Activated naive CD8-positive, alpha-beta T cell treated with anti-CD3 and anti-CD28 coated beads for 36 hours (primary cell): ENCODE measurements at places on chromosomes 1 and 21. TPM values are rescaled to one million over a fixed set of nuclear protein-coding genes. Genes with fewer than 3 reads are reported as not detected.

Gene HES3
- total RNA-seq: not detected

- no peak for DNase-seq
These were observed 14.8 kb downstream of the PI4KB start for GRCh38 chr1:151312411-151312810.

Gene FCRL6
- not detected for total RNA-seq

DNA sequence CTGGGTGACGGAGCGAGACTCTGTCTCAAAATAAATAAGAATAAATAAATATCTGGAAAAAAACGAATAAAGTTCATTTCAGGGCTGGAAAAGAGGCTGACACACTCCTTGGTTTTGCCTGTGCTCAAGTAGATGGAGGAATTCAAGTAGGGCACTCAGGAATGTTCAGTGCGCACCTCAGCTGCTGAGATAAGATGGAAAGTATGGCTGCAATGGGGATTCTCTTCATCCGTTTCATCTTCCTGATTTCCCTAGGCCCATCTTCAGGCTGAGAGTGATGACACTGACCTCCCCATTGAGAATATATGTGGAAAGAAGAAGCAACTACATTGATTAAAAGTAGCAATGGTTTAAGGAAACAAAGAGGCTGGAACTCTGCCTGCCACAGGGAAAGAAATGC is 130.5 kb upstream of the ZNF644 start:
- no peak for DNase-seq

DNA sequence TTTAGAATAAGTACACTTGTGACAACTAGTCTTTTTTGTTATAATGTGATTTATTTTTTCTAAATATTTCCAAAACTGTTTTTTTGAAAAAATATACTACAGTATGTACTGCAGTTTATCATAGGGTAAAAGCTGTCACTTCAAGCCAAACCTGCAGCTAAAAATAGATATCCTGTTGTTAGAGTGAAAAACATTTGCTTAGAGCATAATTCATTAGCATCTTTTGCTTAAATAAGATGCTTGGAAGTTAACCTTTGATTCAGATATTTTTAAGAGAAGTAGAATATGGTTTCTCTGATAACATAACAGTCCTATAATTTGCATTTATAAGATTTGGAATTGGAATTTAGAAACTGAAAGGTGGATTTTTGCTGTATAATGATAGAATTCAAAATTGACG is 21.5 kb downstream of the PRKACB start:
- no peak for DNase-seq

GRCh38 chr1:44783697-44784093 is 4.3 kb downstream of the BEST4 start:
- DNase-seq: no peak

DNA sequence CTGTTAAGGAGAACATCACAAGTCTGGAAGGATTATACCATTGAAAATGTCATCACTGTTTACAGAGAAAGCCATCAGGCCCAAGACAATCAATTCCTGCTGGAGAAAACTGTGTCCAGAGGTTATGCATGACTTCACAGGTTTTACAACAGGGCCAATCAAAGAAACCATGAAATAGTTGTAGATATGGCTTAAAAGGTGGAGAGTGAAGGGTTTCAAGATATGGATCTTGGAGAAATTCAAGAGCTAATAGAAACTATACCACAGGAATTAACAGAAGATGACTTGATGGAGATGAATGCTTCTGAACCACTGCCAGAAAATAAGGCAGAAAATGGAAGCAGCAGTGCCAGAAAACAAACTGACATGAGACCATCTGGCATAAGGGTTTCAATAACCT is 30.2 kb downstream of the USP1 start:
- no peak for DNase-seq

Gene GOLT1A
- total RNA-seq: 0.33 TPM

GRCh38 chr1:8028571-8028910 is 2.4 kb upstream of the ERRFI1 start:
- no peak for DNase-seq

DNA sequence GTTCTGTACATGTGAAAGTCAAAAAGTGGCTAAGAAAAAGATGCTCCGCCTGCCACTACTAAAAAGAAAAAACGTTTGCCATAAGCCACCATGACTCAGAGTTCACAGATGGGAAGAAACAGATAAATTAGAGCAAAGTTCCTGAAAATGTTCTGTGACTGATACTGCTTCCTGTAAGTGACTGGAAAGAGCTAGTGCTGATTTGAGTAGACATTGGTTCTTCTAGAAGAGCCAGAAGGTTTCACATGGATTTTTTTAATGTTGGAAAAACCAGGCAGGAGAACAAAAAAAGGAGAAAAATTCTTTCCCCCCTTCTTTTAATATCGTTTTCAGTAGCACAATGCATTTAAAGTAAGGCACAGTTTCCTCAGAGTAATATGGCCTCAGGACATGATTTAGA is 221.4 kb downstream of the HLX start:
- DNase-seq: no peak
